ENCODE measurements at places on chromosomes 13 and 19.

DNA sequence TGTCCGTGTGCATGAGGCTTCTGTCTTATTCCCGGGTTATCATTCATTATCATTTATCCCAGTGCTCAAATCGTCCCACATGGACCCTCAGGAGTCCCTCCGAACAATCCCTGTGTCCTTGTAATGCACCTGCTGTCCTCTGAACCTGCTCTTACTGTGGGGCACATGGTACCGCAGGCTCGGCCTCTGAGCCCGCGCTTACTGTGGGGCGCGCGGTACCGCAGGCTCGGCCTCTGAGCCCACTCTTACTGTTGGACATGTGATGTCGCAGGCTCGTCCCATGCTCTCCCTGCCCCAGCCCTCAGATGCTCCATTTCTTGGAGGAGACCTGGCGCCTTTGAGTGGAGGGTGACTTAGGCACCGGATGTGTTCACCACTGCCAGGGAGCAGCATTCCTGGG is 16.8 kb upstream of the ZNF554 start:
- DNase-seq, result no peak

DNA sequence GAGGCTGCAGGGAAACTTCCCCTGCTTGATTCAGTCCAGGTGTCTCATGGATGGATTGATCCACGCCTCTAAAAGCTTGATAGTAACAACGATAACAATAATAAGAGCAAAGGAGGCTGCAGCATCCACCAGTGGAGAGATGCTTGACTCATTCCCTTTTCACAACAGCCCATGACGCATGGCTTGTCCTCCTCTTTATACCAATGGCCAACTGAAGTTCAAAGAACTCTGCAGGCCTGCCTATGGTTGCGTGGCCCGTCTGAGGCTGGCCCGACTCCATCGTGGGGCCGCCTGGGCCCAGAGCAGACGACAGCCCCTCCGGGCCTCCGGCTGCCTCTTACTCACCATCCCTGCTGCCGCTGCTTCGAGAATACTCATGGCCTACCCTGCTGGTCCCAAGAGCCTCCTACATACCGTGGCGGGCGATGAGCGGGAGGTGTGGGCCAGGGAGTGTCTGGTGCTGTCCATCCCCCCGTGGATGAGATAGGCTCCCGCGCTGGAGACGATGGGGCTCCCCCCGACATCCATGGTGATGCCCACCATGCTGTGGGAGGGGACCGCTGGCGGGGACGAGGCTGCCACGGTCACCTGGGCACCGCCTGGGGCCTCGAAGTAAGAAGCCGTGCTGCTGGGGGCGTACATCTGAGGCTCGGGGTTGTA is 61.8 kb upstream of the RANBP3 start:
- DNase-seq, result no peak

- DNase-seq, result no peak
Measured at GRCh38 chr13:62302341-62302740, 886.7 kb upstream of the PCDH20 start.

DNA sequence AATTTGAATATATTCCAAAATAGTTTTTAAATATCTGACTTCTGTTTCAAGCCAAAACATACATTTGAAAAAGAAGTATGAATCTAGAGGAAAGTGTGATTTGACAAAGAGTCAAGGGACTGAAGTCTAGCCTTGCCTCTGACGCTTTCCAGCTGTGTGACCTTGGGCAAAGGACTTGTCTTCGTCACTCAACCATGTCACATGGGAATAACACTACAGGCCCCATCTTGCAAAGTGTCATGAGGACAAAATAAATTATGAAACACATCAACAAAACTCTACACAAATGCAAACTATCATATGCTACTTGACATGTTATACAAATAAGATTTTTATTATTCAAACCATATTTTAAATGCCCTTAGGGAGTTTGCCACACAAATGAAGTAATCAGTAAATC is 73.0 kb downstream of the CYSLTR2 start:
- DNase-seq, result no peak

- peak; percentile 21 for DNase-seq
Measured at GRCh38 chr19:48997972-48998371, 4.3 kb downstream of the RUVBL2 start.

DNA sequence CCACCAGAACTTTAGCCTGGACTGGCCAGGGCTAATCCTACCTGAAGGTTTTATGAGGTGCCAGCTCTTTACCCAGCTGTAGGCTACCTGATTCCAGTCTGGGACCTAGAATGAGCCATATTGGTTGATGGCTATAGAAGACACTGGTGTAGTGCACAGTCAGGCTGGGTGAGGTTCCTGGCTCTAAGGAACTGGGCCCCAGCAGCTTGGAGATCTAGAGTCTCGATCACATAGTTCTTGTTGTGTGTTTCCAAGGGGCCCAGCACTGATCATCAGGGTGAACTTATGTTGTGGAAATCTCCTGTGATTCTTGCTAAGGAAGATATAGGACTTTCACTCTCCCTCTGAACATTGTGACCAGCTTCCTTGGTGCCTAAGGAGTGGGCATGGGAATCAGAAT is 236.3 kb downstream of the ZNF536 start:
- DNase-seq, result no peak

DNA sequence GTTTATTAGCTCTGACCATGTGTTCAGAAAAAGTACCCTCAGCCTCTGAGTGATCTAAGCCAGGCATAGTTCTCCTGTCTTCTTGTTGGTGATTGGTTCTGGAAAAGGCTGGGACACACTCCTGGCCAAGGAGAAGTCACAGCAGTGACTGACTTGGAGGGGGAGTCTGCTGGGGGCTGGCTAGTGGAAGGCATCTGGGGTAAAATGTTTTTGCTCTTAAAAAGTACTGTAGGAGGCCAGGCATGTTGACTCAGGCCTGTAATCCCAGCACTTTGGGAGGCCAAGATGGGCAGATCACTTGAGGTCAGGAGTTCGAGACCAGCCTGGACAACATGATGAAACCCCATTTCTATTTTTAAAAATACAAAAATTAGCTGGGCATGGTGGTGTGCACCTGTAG is 21.7 kb downstream of the FAM187B start:
- no peak for DNase-seq

DNA sequence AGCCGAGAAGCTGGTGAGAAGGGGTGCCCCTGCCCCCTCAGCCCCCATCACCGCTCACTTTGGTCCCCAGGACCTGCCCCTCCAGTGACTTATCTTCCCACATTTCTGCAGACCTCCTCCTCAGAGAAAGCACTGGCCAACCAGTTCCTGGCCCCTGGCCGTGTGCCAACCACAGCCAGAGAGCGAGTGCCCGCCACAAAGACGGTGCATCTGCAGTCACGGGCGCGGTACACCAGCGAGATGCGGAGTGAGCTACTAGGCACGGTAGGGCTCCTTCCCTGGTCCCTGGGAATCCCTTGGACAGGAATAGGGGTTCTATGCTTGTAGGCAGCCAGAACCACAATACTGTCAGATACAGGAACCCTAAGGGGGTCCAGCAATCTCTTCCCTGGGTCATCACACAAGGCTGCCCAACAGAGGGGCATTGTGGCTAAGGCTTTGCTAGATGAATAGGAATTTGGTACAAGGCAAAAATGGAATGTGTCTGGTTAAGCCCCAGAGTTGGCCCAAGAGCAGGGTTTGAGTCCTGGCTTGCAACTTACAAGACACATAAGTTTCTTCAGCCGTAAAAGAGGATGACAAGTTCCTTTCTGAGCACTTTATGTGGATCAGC is 1.0 kb downstream of the USE1 start:
- DNase-seq, result no peak

- no peak for DNase-seq
Measured at GRCh38 chr19:3503036-3503572, 2.6 kb upstream of the DOHH start.

GRCh38 chr13:112062571-112063570 is 4.1 kb upstream of the SOX1 start:
- DNase-seq, result no peak
